ENCODE measurements at places on chromosomes 2 and 18.

DNA sequence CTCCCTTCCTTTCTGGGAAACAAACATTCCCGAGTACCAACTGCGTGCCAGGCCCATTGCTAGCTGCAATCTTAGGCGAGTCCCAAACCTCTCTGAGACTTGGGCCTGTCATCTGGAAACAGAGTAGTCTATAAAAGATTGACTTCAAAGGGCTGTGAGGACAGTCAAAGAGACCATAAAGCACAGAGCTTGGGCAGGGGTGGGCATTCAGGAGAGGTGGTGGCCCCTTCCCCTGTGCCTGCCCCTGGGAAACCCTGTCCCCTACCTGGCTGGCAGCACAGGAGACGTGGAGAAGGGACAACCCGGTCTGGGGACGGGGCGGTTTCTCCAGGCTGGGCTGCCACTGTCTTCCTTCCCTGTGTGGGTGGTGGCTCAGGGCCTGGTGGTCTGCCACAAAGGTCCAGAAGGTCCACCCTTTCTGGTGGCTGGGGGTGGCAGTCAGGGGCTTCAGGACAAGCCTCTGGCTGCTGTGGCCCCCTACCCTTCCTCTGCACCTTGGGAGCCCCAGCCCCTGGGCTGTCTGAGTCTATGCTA is 33.9 kb upstream of the FOSL2 start:
- no peak for DNase-seq

DNA sequence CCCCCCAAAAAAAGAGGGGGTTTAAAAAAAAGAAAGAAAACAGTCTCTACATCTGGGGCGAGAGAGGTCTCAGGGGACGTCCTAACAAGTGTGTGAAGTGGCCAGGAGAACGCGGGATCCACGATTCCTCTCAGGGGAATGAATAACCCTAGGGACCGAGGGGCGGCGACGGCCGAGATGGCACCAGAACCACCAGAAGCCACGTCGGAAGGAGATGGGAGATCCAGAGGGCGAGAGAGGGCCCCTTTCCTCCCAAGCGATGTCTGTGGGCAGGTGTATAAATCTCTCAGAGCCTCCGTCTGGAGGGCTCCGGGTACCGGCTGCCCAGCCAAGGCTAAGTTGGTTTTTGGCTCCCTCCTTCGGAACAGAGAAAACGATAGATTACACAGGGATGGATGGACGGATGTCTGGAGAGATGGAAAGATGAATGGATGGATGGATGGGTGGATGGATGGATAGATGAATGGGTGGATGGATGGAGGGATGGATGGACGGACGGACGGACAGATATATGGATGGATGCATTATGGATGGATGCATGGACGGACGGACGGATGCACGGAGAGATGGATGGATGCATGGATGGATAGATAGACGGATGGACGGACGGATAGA is 1.7 kb downstream of the EPHA4 start:
- DNase-seq: no peak

DNA sequence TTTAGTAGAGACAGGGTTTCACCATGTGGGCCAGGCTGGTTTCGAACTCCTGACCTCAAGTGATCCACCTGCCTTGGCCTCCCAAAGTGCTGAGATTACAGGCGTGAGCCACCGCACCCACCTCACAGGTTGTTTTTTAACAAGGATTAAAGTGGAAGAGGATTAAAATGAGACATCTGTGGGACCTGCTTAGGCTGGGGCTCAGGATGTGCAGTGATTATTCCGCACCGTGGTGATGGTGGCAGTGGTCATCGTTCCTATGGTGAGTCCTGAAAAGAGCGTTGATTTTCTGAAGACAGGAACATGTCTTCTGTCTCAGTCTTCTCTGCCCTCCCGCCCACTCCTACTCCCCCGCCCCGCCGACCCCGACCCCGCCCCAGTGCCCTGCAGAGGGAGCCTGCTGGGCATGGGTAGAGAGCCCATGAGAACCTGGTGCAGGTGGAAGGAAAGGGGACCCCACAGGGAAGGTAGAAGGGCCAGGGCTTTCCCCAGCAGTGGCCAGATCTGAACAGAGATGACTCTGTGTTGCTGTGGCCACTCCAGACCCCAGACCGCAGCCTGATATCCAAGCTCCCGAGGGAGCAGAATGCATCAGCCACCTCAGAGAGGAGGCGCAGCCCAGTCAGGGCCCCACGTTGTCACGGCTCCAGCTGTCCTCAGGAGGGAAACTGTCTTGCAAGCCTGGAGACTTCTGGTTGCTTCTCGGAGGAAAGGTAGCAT is 34.5 kb upstream of the FOSL2 start:
- no peak for DNase-seq

DNA sequence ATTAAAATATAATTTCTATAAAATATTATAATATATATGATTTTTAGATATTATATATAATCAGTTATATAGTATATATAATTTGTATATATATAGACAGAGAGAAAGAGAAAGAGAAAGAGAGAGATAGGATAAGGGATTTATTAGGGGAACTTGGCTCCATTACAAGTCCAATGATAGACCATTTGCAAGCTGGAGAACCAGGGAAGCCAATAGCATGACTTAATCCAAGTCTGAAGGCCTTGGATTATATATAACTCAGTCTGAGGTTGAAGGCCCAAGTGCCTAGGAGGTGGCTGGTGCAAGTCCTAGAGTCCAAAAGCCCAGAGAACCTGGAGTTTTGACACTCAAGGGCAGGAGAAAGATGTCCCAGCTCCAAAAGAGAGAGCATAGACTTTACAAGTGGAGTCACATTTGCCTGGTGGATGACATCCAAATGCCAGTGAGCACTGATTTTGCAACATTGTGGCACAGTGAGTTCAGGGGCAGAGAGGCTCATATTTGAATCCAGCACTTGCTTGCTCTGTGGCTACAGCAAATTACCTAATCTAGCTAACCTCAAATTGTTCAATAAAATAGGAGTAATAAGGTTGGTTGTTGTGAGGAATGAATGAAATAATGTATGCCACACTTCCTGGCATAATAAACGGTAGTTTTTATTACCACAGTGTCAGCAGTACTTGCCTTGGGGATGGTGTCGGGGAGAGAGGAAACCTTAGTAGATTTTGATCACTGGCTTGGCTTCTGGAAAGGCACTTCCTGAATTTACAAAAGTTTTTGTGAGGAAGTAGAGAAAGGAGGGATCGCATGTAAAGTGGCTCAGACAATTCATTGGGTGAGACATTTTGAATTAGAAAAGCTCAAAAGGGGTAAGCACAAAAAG is 69.6 kb upstream of the CD28 start:
- no peak for DNase-seq

DNA sequence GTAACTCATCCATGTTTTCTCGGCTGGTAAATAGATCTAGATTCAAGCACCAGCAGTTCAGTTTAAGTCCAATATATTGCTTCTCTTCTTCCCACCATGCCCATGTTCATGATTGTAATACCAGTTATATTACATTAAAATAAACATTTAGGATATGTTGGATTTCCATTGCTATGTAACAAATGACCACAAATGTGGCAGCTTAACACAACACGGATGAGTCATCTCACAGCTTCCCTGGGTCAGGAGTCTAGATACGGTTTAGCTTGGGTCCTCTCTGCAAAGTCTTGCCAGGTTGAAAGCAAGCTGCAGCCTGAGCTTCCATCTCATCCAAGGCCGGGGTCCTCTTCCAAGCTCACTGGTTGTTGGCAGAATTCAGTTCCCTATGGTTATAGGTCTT is 39.4 kb upstream of the SMAD2 start:
- DNase-seq: no peak

DNA sequence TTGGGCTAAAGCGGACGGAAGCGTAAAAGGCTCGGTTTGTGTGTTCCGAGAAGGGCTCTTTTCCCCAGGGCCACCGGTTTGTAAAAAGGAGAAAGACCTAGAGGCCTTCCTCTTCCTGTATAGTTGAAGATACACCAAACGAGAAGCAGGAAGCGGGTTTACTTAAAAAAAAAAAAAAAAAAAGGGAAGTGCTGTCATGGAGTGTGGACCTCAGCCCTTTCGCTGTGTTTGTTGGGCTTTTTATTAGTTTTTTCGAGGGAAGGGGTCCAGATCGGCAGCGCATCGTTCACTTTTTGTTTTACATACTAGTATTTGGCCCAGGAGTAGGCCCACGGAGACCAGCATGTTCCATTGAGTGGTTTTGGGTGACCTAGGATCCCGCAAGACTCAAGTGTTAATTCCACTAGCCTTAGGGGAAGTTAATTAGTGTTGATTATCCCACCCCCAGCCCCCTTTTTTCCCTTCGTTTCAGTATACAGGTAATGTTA is 676 bp downstream of the ACTR2 start:
- peak; percentile 23 for DNase-seq

- no peak for DNase-seq
Measured at GRCh38 chr2:212814941-212815340, 276.3 kb upstream of the ERBB4 start.

DNA sequence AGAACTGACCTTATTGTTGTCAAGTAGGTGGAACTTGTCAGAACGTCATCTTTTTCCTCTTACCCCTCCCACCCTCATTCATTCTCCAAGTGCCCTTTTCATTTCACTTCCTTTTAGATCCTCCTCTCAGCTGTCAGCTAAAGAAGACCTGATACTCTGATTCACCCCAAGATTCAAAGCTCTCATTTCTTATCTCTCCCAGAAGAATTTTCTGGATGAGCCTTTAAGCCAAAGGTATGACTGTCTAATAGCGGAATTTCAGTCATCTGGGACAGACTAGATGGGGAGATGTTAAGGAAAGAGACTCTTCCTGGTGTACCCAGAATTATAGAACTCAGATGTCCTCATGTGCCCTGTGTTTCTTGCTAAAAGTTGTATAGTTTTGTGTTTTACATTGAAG is 53.9 kb downstream of the TCF7L1 start:
- no peak for DNase-seq

GRCh38 chr2:173086518-173087213 is 11.0 kb downstream of the MAP3K20 start:
- no peak for DNase-seq

DNA sequence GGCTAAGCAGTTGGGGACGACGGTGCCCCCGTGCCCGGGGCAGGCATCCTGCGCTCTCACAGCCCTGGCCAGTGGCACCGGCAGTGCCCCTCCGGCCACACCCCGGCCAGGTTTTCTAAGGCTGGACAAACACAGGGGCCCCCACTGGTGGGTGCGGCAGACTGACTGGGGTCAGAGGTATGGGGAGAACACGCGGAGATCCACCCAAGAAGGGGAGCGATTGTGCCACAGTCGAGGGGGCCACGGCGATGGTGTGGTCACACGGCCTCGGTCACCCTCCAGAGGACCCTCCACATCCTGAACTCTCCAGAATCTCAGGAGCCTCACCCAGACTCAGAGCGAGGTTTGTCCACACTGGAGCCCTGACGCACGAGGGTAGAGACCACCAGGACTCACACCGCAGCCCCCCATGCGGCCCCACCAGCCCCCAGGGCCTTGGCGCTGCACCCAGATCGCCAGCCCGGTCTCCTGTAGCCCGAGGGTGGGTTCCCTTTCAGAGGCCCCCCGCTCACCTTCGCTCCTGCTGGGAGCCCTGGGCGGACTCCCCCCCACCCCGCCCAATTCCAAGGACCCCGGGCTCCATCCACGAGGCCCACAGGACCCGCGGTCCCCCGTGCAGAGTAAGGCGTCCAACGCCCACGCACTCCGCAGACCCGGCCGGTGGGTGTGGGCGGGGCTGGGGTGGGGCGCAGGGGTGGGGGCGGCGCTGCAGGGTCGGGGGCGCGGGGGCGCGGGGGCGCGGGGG is 15.2 kb downstream of the PDCD1 start:
- DNase-seq: no peak

DNA sequence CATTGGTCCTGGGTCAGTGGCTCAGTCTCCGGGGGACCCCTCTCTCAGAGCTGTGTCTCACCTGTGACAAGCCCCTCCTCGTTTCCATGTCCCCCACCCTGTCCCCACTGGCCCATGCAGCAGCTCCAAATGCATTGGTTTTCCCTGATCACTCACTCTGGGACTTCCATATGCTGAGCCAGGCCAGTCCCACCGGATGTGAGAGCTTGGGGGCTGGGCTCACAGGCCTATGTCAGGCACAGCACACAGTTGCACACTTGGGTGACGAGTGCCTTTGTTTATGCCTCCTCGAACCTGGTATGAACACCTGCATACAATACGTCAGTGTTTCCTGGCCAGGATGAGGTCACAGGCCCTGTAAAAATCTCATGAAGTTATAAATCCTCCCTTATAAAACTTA is 232.5 kb downstream of the TFCP2L1 start:
- DNase-seq: no peak

DNA sequence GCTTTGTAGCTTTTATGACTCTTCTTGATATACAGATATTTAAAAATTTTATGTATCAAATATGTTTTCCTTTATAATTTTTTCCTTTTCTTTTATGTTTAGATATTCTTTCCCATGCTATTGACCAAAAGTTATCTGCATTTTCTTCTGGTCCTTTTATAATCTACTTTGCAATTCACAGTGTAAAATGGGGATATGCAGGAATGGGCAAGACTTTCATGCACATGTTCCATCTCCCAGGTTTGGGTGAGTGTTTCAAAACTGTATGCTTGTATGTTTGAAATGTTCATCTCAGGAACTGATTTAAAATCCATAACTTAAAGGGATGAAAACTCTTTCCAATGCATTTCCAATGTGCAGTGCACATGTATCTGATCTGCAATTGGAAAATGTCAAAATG is 199.9 kb downstream of the MEIS1 start:
- no peak for DNase-seq

DNA sequence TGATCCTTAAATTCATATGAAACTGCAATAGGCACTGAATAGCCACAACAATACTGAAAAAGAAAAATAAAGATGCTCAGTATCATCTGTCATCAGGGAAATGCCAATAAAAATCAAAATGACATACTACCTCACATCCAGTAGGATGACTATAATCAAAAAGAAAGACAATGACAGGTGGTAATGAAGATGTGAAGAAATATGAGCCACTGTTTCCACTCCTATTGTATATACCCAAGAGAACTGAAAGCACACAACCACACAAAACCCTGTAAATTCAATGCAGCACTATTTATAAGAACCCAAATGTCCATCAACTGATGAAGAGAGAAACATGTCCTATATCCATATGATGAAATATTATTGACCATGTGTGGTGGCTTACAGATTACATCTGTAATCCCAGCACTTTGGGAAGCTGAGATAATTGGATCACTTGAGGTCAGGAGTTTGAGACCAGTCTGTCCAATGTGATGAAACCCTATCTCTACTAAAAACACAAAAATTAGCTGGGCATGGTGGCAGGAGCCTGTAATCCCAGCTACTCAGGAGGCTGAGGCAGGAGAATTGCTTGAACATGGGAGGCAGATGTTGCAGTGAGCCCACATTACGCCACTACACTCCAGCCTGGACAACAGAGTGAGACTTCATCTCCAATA is 39.9 kb downstream of the MAP3K2 start:
- no peak for DNase-seq

DNA sequence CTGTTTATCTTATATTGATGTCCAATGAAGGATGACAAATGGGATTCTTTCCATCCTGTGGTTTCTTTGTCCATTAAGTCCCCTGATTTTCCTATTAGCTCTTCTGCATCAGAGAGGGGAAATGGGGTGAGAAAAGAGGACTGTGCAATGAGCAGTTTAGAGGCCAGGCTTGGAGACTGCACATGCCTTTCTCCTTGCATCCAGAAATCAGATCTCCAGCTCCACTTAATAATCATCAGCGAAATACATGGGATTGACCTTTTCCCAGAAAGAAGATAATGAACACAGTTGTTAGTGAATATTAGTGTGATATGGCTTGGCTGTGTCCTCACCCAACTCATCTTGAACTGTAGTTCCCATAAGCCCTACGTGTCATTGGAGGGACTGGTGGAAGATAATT is 697.4 kb downstream of the CBLN2 start:
- no peak for DNase-seq

Measured in stimulated activated CD8-positive, alpha-beta memory T cell treated with anti-CD3 and anti-CD28 coated beads, Interleukin-2, amount 100 ng/mL, for 1 hour (primary cell).